PC-3 (cell line): ENCODE measurements at places on chromosomes 6 and 20. TPM values are rescaled to one million over a fixed set of nuclear protein-coding genes. Genes with fewer than 3 reads are reported as not detected.

Gene OR2H2
- total RNA-seq: not detected in 2 replicates

Gene SAMD3
- total RNA-seq: not detected in 2 replicates

GRCh38 chr20:43398676-43399324 lies 58.9 kb upstream of the SRSF6 start:
- DNase-seq: no peak

Gene TRIM15
- not detected in 2 replicates for total RNA-seq

GRCh38 chr6:13216236-13217014 lies 111.9 kb downstream of the TBC1D7 start:
- no peak for DNase-seq

Gene THBD
- 3.1 and 4.5 TPM in 2 replicates for total RNA-seq

DNA sequence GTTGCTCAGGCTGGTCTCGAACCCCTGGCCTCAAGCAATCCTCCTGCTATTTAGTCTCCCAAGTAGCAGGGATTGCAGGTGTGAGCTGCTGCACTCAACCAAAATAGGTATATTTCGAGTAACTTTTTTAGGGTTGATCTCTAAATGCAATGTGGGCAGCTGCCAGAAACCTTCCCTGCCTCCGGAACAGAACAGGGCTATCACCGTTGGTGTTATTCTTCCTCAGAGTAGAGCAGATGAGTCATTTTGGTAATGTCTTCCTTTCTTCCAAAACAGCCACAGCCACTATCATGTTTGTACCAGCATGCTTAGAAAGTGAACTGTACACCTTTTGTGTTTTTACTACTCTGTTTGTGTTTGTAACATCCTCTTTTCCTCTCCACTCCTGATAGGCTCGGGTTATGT lies 44.1 kb downstream of the SNX9 start:
- DNase-seq: peak; percentile 48

- no peak for DNase-seq
Observed at GRCh38 chr6:32472781-32473375, 33.2 kb downstream of the HLA-DRA start.

Gene NNAT
- not detected in 2 replicates for total RNA-seq

DNA sequence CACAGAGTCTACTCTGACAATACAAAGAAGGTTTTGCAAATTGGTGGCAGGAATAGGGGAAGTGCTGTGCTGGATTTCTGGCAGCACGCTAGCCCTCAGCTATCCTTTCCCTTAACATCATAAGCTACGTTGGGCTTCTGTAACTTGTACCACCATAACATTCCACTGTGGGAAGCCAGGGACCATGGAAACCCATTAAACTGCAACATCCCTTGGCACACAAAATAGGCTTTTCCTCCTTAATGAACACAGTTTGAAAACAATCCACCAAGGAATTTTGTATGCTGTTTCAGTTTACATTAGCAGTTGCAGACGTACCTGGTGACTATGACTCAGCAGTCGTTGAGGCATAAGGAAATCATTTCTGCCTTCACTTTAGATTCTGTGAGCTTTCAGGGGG lies 203.9 kb upstream of the RAB32 start:
- DNase-seq: peak; percentile 51

DNA sequence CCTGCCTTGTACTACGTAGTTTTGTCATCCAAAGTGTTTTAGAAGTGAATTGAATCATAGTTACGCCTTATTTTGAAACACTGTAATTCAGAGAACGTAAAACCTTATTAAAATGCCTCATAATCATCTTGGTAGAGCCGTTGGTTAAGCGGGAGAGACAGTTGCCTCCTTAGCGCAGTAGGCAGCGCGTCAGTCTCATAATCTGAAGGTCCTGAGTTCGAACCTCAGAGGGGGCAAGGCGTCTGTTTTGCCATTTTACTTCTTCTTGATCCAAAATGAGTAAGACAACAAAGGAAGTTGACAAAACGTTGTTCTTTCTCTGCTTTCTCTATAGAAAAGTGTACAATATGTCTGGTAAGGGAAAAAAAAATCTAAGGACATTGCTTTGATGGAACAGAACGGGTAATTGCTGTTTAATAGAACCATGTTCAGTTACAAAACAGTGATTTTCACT lies 20.7 kb upstream of the TRIM27 start:
- DNase-seq: peak; percentile 89

GRCh38 chr6:168496139-168496996 lies 55.4 kb downstream of the SMOC2 start:
- DNase-seq: no peak

Gene HDGFL1
- not detected in 2 replicates for total RNA-seq

DNA sequence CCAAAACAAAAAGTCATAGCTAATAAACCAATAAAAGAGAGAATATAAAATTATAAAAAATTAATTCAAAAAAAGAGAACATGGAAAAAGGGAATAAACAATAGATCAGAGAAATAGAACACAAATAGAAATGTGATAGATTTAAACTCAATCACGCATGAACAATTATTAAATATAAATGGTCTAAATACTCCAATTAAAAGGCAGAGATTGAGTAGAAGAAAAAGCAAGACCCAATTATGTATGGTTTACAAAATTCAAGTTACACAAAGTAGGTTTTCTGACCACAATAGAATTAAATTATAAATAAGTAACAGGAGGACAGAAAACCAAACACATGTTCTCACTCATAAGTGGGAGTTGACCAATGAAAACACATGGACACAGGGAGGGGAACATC lies 36.4 kb upstream of the MAN1A1 start:
- DNase-seq: no peak

GRCh38 chr20:62482146-62482809 lies 6.5 kb upstream of the GATA5 start:
- DNase-seq: peak; percentile 24

DNA sequence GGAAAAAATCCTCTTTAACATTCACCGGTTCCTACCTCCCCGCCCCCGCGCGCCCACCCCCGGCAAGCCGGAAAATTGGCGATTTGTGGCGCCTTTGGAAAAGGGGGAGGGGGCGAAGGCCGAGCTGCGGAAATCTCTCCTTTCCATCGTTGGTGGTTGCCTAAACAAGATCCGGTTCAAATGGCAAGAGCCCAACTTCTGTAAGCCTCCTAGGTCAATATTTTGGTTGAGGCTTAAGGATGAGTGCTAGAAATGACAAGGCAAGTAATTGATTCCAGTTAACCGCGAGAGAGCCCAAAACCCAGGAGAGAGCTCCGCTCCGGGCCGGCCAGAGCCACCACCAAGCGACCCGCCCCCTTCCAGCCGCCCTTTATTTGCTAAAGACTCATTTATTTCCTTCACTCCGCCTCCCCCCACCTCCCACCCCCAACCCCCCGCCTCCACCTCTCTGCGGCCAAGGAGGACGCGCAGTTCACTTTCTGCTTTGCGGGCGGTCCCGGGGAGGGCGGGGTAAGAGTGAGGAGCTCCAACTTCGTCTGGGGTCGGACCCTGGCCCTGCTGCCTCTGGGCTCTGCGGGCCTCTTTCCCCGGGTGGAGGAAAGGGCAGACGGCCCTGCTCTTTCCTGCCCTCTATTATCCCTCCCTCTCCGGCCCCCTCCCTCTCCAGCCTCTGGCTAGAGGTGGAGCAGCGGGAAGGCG lies 838 bp upstream of the NKX2-2 start:
- no peak for DNase-seq

- DNase-seq: peak; percentile 66
Observed at GRCh38 chr20:8932192-8933165, 136.4 kb upstream of the PLCB4 start.

DNA sequence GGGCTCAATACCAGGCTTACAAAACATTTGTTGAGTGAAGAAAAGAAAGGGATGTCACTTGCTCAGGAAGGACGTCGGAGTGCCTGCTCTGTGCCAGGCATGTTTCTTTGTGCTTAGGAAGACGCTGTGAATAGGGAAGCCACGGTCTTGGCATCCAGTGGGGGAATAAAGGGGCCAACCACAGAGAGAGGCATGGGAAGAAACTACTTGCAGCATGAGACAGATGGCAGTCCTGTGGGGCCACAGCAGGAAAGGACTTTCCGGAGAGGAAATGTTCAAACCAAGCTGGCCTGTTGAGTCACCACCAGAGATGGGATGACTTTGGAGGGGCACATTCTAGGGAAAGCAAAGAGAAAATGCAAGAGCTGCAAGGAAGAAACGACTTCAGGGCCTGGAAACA lies 173.2 kb downstream of the CDH26 start:
- no peak for DNase-seq

GRCh38 chr6:130362128-130362527 lies 3.7 kb upstream of the TMEM200A start:
- peak; percentile 31 for DNase-seq

Gene AKAP12
- total RNA-seq: 109 and 146 TPM in 2 replicates

DNA sequence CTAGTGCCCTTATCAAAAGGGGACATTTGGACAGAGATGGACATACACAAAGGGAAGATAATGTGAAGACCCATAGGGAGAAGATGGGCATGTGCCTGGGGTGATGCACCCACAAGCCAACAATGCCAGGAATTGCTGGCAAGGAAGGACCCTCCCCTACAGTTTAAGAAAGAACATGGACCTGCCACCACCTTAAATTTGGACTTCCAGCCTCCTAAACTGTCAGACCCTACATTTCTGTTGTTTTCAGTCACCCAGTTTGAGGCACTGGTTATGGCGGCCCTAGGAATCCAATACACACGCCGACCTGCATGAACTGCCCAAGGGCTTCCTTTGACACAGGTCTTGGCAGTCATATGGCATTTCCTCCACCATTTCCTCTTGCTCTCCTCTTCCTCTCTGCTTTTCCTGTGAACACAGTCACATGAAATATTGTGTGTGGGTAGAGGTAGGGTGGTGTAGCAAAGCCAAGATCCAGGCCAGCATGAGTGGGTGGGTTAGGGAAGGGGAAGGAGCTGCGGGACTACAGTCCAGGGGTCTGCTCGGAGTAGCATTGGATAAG lies 115.6 kb downstream of the ZDHHC14 start:
- DNase-seq: no peak

GRCh38 chr6:37624121-37624520 lies 73.6 kb downstream of the MDGA1 start:
- peak; percentile 67 for DNase-seq

Gene FOXA2
- total RNA-seq: 14.4 and 15.2 TPM in 2 replicates

DNA sequence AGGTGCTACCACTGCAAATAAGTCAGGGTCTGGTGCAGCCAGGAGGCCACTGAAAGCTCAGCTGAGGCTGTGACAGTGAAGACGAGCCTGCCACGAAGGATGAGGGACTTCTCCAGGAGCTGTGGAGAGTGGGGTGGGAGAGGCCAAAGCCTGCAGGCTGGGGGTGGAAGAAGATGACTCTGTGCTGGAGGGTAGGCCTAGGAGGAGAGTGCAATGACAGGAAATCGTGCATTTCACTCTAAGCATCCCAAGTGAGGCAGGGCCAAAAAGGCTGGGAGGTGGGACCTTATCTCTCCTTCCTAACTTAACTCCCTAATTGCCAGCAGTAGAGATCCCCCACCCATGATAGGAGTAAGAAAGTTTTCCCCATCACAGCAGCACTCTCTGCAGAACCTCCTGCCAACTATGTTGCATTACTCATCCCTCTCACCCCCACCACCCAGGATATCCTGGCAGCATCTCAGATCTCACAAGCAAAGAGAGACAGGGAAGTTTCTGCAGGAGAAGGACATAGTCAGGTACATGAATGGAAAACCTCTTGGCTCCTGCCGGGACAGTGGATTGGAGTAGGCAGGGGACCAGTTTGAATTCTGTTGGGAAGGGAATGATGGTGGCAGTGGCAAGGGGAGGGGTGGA lies 466.2 kb downstream of the CDH26 start:
- no peak for DNase-seq

DNA sequence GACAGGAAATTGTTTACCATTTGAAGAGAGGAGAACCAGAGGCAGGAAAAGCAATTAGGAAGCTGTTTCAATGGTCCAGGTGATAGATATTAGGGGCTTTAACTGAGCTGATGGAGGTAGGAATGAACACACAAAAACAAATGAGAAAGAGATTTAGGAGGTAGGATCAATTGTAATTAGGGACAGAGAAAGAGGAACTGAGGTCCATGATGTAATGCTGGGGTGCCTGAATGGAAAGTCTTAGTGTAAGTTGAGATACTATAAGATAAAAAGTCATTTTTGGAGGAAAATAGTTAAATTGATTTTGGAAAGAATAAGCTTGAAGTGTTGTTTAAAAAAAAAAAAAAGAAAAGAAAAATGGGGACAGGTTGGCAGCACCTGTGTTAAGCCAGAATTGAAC lies 58.5 kb upstream of the B3GAT2 start:
- no peak for DNase-seq

Gene HLA-DQA2
- total RNA-seq: not detected in 2 replicates

DNA sequence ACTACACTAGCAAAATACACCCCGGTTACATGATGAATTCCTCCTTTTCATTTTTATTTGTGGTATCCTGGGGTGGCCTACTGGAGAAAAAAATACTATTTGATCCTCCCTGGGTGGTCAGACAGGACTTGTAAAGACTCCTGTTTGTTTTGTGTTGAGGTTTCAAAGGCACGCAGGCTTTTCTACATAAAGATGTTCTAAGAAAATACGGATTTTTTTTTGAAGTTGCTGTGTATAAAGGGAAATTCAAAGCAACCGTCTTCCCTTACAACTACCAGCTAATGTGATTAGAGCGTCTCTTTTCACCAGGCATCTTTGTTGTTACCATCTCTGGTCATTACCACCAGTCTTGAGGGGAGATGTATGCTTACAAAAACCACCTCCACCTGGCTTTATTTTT lies 187.1 kb downstream of the SOX4 start:
- no peak for DNase-seq

DNA sequence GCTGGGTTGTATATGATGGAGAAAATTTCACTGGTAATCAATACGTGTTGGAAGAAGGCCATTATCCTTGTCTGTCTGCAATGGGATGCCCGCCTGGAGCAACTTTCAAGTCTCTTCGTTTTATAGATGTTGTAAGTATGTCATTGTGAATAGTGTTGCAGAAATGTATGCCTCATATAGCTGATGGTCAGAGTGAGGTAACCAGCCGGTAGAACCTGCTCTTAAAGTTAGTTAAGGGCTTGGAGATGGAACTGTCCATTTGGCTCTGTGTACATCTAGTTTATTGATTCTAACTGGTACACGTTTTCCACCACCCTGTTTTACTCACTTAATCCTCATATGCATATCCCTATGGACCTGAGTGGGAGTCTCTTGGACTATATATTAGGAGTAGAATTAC lies 73.5 kb downstream of the RTN4IP1 start:
- DNase-seq: no peak

Gene ZNF311
- total RNA-seq: 0.04 and 0.40 TPM in 2 replicates

DNA sequence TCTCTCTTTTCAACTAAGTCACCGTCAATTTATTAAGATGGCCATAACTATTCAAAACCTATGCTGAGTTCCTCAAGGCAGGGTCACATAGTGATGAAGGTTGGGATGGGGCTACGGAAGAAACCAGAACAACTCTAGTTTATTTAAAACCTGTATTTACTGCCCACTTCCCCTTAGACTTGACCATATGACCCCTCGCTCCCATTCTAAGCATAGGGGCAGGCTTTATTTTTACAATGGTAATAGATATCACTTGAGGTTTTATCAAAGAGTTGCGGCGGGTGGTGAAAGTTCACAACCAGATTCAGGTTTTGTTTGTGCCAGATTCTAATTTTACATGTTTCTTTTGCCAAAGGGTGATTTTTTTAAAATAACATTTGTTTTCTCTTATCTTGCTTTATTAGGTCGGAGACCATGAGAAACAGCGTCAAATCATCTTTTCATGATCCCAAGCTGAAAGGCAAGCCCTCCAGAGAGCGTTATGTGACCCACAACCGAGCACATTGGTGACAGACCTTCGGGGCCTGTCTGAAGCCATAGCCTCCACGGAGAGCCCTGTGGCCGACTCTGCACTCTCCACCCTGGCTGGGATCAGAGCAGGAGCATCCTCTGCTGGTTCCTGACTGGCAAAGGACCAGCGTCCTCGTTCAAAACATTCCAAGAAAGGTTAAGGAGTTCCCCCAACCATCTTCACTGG lies 5.5 kb downstream of the EDN1 start:
- no peak for DNase-seq

- no peak for DNase-seq
Observed at GRCh38 chr6:140284871-140285270, 910.4 kb upstream of the CITED2 start.

- no peak for DNase-seq
Observed at GRCh38 chr6:10585209-10585845, 64.2 kb downstream of the GCNT2 start.
